ENCODE measurements at places on chromosomes 12 and 14. TPM values are rescaled to one million over a fixed set of nuclear protein-coding genes. Genes with fewer than 3 reads are reported as not detected.

The PRKD1 gene
- 2.7 TPM for total RNA-seq

The LRFN5 gene
- total RNA-seq, result 3.0 TPM

The NEMF gene
- 57.4 TPM for total RNA-seq

The ACRBP gene
- total RNA-seq, result 1.3 TPM

The MANSC4 gene
- not detected for total RNA-seq

The P2RX2 gene
- total RNA-seq, result 1.8 TPM

The ASCL1 gene
- total RNA-seq, result 0.20 TPM

- no peak overlapping the region for H3K27ac ChIP-seq
- H3K4me3 ChIP-seq, result no peak overlapping the region
- no peaks in the 10 kb centered on the region for H3K36me3 ChIP-seq
- no peaks in the 10 kb centered on the region for H3K27me3 ChIP-seq
- no peak for DNase-seq
These were observed 172.3 kb downstream of the NDUFA12 start for GRCh38 chr12:94831081-94831751.

- peak overlapping the region; percentile 53 for H3K4me3 ChIP-seq
- H3K27ac ChIP-seq, result no peak overlapping the region
- H3K27me3 ChIP-seq, result no peaks in the 10 kb centered on the region
- no peak for DNase-seq
- H3K4me1 ChIP-seq, result no peaks in the 10 kb centered on the region
These were observed 1.5 kb upstream of the POU6F1 start for GRCh38 chr12:51219322-51219721.

GRCh38 chr12:60059180-60059579 is 463.4 kb downstream of the SLC16A7 start:
- H3K27me3 ChIP-seq, result no peaks in the 10 kb centered on the region
- no peaks in the 10 kb centered on the region for H3K36me3 ChIP-seq

- H3K36me3 ChIP-seq, result no peaks in the 10 kb centered on the region
- DNase-seq, result no peak
- no peak overlapping the region for H3K27ac ChIP-seq
- H3K27me3 ChIP-seq, result no peaks in the 10 kb centered on the region
- no peak overlapping the region for H3K4me3 ChIP-seq
- H3K4me1 ChIP-seq, result no peaks in the 10 kb centered on the region
These were observed 63.5 kb downstream of the LLPH start for GRCh38 chr12:66066929-66067523.

- DNase-seq, result peak; percentile 86
- peak overlapping the region; percentile 8 for H3K4me3 ChIP-seq
- no peaks in the 10 kb centered on the region for H3K36me3 ChIP-seq
- H3K27ac ChIP-seq, result peak overlapping the region; percentile 75
- H3K4me1 ChIP-seq, result peaks cover 21% of the 10 kb centered on the region
These were observed 404.6 kb downstream of the MED13L start for GRCh38 chr12:115872919-115873357.

DNA sequence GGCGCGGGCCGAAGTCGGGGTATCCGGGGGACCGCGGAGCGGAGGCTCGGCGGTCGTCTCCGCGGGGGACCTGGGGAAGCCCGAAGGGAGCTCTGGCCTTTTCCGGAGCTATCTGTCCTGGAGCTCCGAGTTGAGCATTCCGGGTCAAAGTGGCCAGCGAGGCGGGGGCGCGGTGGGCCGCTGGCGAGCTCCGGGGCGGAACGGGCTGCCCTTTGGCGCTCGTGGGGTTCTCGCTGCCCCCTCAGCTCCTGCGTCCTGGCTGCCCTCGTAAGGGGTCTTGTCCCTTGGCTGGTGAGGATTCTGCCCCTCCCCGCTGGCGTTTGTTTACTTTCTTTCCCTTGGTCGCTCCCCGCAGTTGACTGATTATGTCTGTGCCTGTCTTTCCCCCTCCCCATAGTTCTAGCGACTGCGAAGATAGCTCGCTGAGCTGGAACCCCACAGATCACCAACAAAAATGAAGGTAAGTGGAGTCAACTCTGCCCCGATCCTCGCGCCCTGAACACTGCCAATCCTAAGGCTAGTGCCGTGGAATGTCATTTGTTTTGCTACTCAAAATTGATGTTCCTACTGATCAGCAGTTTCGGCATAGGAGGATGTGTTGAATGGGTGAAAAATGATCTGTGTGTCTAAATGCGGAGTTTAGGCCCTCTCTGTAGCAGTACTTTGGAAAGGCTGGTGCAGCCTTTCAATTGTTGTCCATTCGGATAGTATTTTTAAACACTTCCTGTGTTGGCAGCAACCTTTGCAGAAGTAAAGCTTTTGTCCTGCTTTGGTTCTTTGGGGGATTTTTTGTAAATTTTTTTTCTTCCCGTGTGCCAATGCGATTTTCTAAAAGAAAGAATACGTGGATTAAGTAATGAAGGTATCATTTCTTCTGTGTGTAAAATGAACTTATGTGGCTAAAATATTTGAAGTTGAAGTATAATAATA is 1.3 kb downstream of the ARID4A start:
- H3K4me3 ChIP-seq, result no peak overlapping the region
- DNase-seq, result peak; percentile 34
- no peaks in the 10 kb centered on the region for H3K27me3 ChIP-seq
- no peak overlapping the region for H3K27ac ChIP-seq
- no peaks in the 10 kb centered on the region for H3K4me1 ChIP-seq

DNA sequence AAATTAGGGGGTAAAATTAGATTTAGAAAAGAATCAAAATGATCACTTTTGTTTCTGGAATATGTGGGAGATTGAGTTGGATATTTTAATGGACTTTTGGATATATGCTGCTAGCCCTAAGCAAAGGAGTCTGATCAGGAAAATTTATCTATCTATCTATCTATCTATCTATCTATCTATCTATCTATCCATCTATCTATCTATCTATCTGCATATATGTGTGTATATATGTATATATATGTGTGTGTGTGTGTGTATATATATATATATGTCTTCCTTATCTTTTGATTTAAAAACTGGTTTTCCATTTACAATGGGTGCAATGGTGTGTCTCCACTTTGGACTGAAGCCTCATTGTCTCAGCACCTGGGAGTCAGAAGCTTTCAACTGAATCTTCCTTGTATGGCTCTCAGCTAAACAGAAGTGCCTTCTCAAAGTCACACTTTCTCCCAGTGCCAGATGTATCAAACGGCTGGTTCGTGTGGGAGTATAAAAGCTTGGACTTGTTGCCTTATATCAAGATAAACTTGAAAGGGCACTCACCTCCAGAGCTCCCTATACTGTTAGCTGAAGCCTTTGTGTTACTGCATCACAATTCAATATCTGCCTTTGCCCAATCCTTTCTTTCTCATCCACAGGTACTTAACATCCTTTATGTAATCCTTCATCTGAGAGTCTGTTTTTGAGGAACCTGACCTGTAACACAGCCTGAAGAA is 31.6 kb upstream of the CD69 start:
- H3K36me3 ChIP-seq, result peaks cover 10% of the 10 kb centered on the region
- peaks cover 2% of the 10 kb centered on the region for H3K4me1 ChIP-seq
- DNase-seq, result no peak
- H3K27ac ChIP-seq, result no peak overlapping the region

DNA sequence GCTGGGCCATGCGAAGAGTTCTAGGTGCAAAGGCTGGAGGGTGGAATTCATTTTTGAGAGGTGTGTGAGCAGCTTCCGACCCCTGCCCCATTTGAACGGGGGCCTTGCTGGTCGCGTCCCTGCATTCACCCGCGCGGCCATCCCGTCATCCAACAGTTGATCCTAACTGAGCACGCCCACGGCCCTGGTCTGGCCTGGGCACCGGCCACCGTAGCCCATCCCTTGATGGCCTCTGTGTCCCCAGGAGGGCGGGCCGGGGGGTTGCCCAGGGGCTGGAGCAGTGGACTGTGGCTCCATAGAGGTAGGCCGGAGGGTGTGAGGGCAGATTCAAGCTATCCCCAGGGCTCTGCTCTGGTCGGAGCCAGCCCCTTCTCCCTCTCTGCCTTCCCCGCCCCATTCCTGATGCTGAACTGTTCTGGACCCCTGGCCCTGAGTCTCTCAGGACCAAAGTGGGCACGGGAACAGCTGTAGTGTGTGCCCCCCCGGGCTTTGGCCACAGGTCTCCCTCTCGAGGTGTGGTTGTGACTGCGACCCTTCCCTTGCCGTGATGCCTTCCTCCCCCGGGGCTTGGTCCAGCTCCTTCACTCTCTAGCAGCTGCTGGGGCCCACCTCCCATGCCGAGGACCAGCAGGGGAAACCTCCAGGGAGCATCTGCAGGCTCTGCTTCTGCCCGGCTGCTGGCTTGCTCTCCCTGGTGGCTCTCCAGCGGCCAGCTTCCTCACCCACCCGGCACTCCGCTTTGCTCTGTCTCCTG is 9.1 kb downstream of the MEG3 start:
- DNase-seq, result no peak
- no peaks in the 10 kb centered on the region for H3K36me3 ChIP-seq
- H3K27ac ChIP-seq, result no peak overlapping the region
- peaks cover 10% of the 10 kb centered on the region for H3K4me1 ChIP-seq

- no peaks in the 10 kb centered on the region for H3K27me3 ChIP-seq
These were observed 760.3 kb downstream of the NOVA1 start for GRCh38 chr14:25837551-25837965.

DNA sequence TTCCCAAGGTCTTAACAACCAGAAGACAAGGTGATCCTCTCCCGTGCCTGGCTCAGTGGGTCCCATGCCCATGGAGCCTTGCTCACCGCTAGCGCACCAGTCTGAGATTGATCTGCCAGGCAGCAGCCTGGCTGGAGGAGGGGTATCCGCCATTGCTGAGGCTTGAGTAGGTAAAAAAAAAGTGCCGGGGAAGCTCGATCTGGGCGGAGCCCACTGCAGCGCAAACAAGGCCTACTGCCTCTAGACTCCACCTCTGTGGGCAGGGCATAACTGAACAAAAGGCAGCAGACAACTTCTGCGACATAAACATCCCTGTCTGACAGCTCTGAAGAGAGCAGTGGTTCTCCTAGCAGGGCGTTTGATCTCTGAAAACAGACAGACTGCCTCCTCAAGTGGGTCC is 104.0 kb downstream of the C14orf39 start:
- H3K27ac ChIP-seq, result no peak overlapping the region
- no peaks in the 10 kb centered on the region for H3K27me3 ChIP-seq
- no peaks in the 10 kb centered on the region for H3K4me1 ChIP-seq
- H3K4me3 ChIP-seq, result no peak overlapping the region

- peak overlapping the region; percentile 54 for H3K4me3 ChIP-seq
- no peaks in the 10 kb centered on the region for H3K4me1 ChIP-seq
- H3K27me3 ChIP-seq, result no peaks in the 10 kb centered on the region
- peak; percentile 49 for DNase-seq
- H3K36me3 ChIP-seq, result no peaks in the 10 kb centered on the region
These were observed 64.3 kb upstream of the STON2 start for GRCh38 chr14:81464253-81465002.

GRCh38 chr12:25769082-25769945 is 189.2 kb upstream of the RASSF8 start:
- H3K4me3 ChIP-seq, result no peak overlapping the region
- DNase-seq, result no peak
- no peaks in the 10 kb centered on the region for H3K4me1 ChIP-seq
- H3K27ac ChIP-seq, result no peak overlapping the region

DNA sequence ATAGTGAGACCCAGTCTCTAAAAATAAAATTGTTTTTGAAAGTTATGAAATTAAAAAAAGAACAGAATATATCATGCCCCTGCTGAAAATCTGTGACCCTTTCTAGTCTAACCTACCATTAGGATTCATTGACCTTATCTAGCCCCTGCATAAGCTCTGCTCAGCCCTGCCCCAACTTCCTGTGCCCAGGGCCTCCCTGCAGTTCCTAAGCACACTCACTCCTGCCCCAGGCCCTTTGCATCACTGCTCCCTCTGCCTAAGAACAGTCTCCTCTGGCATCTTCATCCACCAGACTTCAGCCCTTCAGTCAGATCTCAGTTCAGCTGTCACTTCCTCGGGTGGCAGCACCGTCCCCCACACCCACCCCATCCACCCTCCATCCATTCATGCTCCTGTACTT is 55.4 kb downstream of the SCARB1 start:
- no peak overlapping the region for H3K4me3 ChIP-seq
- no peak for DNase-seq
- H3K36me3 ChIP-seq, result peaks cover 23% of the 10 kb centered on the region
- no peaks in the 10 kb centered on the region for H3K4me1 ChIP-seq
- no peak overlapping the region for H3K27ac ChIP-seq

- no peaks in the 10 kb centered on the region for H3K27me3 ChIP-seq
- H3K36me3 ChIP-seq, result no peaks in the 10 kb centered on the region
- DNase-seq, result no peak
- no peak overlapping the region for H3K4me3 ChIP-seq
- H3K4me1 ChIP-seq, result no peaks in the 10 kb centered on the region
These were observed 1005.5 kb downstream of the NRXN3 start for GRCh38 chr14:79175671-79176070.

DNA sequence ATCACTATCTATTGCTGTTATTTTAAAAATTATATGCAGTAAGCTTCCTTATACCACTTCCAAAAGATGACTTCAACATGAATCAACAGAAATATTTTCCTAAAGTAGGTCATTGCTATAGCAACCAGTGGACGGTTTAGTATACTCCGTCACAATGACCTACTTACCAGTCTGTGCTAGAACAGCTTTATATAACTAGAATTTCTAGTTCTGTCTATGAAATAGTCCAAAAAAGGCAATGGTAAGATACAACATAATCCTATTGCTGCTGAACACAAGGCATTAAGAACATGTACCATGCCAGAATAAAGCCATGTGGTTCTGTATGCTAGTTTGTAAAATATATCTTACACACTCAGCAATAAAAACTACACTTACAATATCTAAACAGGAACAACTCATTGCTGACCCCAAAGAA is 40.7 kb upstream of the MTERF2 start:
- H3K4me3 ChIP-seq, result no peak overlapping the region
- H3K27me3 ChIP-seq, result no peaks in the 10 kb centered on the region
- no peak overlapping the region for H3K27ac ChIP-seq
- H3K36me3 ChIP-seq, result no peaks in the 10 kb centered on the region
- no peak for DNase-seq

DNA sequence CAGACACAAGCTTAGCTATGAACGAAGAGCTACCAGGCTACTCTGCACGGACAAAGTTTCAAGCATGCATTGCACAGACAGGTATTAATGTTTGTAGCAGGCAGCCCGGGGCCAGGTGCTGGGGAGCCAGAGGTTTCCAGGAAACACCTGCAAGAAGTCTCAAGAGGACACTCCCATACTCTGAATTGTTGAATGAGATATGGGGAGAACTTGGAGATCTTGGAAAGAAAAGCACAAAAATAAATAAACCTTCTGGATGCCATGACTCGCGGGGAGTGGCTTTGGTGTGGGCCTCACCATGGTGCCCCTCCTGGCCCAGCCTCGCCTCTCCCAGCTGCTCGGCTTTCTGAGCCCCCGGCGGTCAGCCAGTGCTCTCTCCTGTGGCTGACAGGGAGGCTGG is 186.8 kb downstream of the TTC7B start:
- no peaks in the 10 kb centered on the region for H3K36me3 ChIP-seq
- peaks cover 11% of the 10 kb centered on the region for H3K4me1 ChIP-seq
- no peaks in the 10 kb centered on the region for H3K27me3 ChIP-seq
- no peak overlapping the region for H3K27ac ChIP-seq
